ENCODE measurements at places on chromosomes 3 and 15.

DNA sequence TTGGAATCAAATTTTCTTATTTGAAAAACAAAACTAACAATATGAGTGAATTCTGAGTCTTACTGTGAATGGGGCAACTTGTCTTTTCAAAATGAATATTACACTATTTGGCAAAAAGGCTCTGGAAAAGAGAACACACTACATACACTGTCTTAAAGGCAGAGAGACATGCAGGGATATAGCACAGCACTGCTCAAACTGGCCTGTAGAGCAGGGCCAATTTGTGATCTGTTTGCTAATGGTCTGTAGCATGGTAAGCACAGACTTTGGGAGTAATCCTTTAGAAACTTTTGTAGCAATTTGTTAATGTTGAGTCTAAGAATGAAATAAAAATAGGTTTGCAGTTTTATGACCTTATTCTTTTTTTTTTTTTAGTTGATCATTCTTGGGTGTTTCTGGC is 679.8 kb upstream of the SGO1 start:
- DNase-seq: no peak

GRCh38 chr3:28110869-28111268 is 130.6 kb upstream of the CMC1 start:
- no peak for DNase-seq

GRCh38 chr3:197800379-197800778 is 9.3 kb downstream of the LRCH3 start:
- DNase-seq: no peak

DNA sequence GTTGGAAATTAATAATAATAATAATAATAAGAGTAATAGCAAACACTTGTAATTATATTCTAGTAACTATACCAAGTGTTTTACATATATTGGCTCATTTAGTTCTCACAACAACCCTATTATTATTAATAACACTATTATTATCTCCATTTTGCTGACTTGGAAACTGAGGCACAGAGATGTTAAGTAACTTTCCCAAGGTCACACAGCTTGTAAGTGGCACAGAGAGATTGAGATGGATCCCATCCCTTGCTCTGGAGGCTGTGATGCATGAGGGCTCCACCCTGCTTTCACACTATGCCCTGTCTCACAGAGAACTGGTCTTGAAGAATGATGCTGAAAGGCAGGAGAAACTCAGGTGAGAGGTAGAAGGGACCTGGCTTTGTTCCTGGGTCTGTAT is 31.9 kb downstream of the TRIM42 start:
- no peak for DNase-seq

DNA sequence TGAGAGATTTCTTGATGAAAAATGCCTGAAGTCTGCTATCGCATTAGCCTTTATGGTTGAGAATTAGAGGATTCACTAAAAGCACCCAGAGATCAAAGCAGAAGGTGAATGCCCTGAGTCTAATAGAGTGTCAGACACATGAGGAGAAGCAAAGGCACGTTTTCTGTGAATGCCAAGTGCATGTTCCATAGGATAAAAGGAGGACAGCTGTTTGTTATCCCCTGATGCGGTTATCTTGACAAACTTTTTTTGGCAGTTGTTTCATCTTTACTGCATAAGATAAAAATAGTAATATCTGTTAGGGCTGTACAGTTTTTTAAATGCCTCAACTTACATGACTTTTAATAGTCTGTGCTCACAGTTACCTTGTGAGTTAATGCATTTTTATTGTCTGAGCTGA is 65.3 kb upstream of the CD96 start:
- DNase-seq: no peak

DNA sequence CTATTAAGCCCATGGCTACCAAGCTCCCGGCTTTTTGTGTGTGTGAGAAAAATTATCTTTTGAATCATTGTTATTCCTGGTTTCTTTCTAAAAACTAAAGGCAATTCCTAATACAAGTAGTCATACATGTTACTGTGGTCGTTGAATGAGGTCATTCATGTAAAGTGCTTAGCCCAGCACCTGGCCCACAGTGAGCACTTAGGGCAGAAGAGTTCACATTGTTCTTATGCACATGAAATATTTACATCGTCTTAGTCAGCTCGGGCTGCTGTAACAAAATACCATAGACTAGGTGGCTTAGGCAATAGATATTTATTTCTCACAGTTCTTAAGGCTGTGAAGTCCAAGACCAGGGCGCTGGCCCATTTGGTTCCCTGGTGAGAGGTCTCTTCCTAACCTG is 216.1 kb downstream of the SHQ1 start:
- DNase-seq: no peak

- DNase-seq: no peak
These were observed 41.6 kb downstream of the GSK3B start for GRCh38 chr3:120052677-120053076.

DNA sequence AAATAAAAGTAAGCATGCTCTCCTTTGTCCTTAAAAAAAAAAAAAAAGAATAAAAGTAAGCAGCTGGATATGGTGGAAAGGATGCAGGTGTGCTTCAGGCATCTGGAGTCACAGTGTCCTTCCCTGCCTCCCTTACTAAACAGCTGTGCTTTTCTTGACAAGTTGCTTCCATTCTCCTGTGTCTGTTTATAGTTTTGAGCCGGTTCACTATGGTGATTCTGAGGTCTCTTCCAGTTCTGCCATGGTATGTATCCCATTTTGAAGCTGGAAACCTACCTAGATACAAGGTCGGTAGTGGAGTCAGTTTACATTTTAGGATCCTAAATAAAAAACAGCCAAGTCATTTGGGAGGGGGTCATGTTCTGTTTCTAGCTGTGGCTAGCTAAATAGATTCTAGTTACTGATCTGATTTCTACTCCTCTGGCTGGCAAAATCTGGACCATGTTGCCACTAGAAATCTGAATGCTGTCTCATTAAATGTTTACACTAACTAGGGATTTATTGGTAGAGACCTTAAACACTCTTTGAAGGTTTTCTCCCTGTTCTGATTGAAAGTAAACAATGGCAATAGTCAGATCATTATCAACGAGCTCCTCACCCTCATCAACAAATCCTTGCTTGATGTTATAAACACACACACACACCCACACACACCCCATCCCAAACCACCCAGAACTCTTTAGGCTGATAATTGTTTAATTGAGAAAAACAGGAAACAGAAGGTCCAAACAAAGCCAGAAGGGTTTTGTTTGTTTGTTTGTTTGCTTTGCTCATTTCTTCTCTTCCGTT is 7.9 kb downstream of the TNFSF10 start:
- DNase-seq: no peak

GRCh38 chr15:45263854-45264253 is 11.8 kb downstream of the SLC28A2 start:
- no peak for DNase-seq

- no peak for DNase-seq
These were observed 33.7 kb downstream of the CGGBP1 start for GRCh38 chr3:88025001-88025552.

GRCh38 chr15:61639491-61639890 is 410.4 kb upstream of the RORA start:
- no peak for DNase-seq

DNA sequence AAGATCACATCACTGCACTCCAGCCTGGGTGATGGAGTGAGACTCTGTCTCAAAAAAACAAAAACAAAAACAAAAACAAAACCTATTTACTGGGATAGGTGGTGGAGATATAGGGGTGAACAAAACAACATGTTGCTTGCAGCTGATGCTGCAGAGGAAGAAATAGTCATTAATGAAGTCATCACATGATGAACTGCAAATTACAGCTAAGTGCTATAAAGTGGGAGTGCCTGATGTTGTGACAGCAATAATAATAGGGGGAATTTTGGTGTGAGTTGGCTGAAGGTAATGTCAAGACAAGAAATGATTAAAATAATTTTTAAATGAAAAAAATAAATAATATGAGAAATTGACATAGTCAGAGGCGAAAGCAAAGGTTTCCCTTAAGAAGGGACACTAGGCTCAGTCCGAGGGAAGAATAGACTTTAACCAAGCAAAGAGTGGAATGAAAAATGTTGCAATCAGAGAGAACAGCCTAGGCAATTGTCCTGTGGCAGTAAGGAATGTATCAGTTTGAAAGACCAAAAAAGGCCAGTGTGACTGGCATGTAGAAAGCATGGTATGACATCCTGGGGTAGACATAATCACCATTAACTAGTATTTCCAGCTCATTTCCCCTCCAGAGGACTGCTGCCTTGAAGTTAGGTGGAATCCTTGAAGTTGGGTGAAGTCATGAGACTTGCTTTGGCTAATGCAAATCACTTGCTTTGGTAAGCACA is 14.7 kb upstream of the PIK3CB start:
- DNase-seq: no peak

DNA sequence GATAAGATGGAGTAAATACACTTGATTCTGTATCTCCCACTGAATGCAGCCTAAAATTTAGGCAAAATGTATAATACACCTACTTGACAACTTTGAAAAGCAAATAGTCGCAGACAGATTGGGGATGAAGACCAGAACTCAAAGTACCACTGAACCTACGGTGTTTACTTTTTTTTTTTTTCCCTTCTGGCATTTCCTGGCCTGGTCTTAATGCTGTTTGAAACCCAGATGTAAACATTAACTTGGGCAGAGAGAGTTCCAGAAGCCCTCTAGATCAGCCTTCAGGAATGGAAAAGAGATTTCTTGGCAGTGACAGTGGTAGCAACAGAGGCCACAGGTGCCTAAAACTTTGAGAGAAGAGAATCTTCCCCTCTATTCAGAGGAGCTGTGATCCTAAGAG is 27.8 kb downstream of the ALPK3 start:
- DNase-seq: no peak

DNA sequence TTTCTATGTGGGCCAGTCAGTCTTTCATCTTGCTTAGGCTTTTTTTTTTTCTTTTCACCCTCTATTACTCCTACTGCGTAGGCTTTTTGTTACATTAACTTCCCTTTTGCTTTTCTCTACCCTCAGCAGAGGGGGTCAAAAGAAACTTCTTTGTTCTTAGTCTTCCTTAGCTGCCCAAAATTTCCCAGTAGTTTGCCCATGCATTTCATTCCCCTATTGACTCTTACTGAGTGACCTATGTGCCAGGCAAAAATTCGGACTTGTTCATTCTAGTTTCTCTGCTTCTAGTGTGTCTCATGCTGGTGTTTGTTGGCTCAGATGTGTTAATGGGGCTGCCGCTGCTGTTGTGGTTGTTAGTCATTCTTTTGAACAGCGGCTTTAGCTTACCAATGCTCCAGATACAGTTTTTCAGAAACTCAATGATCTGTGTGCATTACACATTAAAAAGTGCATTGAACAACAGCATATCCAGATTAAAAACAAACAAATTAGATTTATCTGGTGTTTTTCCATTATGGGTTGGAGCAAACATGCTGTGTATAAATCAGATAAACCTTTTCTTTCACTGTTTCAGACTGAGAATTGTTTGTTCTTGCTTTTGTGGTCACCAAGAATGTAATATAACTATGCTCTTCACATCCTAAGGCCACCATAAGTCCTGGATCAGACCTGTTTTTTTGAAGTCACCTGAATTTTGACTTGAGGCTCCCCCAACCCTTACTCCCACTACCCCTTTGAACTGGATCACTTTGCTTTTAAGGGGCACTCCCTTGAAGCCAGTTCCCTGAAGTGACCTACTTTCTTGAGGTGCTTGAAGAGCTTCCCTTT is 43.1 kb downstream of the PDE8A start:
- DNase-seq: no peak

DNA sequence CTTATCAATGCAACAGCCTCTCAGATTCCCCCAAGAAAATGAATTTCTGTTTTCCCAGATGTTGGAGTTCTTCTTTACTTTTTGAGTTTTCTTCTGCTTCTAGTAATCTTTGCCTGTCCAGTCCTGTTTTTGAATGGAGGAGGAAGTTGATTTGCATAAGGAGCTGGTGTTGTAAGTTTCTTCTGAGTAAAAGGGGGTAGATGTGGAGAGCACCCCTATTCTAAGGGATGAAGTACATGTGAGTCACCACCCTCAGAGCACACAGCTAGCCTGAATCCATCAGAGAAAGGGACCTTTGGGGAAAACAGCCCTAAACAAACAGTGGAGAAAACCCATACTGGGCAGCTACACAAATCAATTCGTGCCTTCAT is 34.5 kb downstream of the ACAA1 start:
- DNase-seq: no peak

Data from Panc1 (cell line).